Stimulated activated CD4-positive, alpha-beta T cell treated with anti-CD3 and anti-CD28 coated beads, Interleukin-2, amount 100 ng/mL, for 4 hours (primary cell): ENCODE measurements at places on chromosomes 7 and 10.

- no peak for DNase-seq
Observed at GRCh38 chr10:79400146-79401004, 45.0 kb downstream of the ZCCHC24 start.

DNA sequence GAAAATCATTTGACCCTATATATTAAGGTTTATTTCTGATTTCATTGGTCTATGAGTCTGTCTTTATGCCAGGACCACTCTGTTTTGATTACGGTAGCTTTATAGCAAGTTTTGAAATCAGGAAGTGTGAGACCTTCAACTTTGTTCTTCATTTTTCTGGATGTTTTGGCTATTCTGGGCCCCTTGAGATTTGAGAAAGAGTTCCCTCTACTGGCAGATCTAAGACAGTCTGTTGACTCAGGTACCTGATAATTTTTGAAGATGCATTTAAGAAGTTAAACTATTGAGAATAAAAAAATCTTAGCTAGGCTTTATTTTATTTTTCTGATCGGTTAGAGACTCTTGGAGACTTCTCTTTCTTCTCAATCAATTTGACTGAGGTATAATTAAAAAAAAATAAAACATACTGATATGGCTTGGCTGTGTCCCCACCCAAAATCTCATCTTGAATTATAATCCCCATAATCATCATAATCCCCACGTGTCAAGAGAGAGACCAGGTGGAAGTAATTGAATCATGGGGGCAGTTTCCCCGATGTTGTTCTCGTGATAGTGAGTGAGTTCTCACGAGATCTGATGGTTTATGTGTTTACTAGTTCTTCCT is 209.2 kb downstream of the SNX10 start:
- DNase-seq: no peak

DNA sequence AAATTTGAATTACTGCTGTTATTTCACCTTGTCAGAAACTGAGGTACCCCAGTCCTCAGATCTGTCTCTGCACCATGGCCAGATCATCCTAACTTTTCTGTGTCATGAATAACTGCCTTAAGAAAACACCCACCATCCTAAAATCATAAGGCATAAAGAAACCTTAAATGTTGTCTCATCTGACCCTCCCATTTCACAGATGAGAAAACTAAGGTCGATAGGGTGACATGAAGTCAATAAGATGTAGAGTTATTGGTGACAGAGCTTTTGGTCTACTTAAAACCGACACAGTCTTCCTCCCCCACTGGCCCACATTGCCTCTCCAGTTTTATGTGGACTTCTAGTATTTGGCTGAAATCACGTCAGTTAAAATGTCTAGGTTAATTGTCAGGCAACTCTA is 101.5 kb upstream of the PDCD4 start:
- no peak for DNase-seq

GRCh38 chr7:124779194-124779593 is 13.6 kb upstream of the GPR37 start:
- no peak for DNase-seq

- no peak for DNase-seq
Observed at GRCh38 chr7:8382004-8382730, 51.2 kb upstream of the NXPH1 start.

- DNase-seq: no peak
Observed at GRCh38 chr7:2993868-2994267, 49.8 kb downstream of the CARD11 start.

DNA sequence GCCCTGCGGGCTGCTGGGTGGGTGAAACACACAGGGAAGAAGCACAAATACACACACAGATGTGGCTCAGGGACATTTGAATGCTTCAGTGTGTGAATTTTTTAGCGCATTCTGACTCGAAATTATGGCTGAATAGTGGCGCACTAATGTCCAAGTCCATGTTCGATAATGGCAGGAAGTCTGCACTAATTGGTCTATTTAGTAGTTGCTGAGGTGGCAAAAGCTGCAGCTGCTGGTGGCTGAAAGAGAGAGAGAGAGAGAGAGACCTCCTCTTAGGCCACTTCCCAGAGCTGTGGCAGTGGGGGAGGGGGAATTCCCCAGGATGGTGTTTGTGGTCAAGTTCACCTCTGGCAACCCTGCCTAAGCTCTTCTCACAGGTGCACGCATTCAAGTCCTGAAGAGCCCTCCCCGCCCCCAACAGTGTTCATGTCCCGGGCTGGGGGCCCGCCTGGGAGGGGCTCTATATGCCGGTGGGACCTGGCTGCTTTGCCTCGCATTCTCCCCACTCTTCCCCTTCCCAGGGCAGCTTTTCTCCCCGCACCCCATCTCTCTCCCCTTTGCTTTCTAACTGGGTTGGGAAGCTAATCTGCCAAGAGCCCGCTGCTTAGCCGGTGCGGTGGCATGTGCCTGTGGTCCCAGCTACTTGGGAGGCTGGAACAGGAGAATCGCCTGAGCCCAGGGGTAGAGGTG is 6.0 kb upstream of the MNX1 start:
- DNase-seq: peak; percentile 6

GRCh38 chr10:44931621-44932516 is 20.7 kb downstream of the TMEM72 start:
- no peak for DNase-seq

GRCh38 chr7:2873146-2873545 is 29.0 kb upstream of the GNA12 start:
- no peak for DNase-seq
